Activated B cell treated with CpG ODN at 0.5 μM for 24 hours (primary cell): ENCODE measurements at places on chromosomes 1 and 21. TPM values are rescaled to one million over a fixed set of nuclear protein-coding genes. Genes with fewer than 3 reads are reported as not detected.

The OR14A2 gene
- not detected in 2 replicates for total RNA-seq

DNA sequence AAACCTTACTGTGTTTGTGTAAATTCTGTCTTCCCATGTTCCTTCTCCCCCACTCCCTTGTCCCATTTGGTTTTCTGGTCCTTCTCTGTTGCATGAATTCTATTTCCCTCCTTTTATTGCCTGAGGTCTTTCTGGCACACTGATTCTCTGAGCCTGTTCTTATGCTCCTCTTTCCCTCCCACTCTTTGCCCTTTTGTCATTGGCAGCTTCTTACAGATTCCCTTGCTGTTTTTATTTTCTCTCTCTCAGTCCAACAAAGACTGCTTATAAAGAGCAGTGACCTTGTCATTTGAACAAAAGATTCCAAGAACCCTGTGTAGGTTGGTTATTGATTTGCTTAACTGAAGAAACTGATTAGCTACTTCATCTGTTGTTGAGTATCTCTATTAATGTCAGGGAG is 49.7 kb downstream of the GPR52 start:
- no peak overlapping the region for H3K4me3 ChIP-seq
- no peak overlapping the region for H3K27ac ChIP-seq
- H3K4me1 ChIP-seq = peaks cover 5% of the 10 kb centered on the region

DNA sequence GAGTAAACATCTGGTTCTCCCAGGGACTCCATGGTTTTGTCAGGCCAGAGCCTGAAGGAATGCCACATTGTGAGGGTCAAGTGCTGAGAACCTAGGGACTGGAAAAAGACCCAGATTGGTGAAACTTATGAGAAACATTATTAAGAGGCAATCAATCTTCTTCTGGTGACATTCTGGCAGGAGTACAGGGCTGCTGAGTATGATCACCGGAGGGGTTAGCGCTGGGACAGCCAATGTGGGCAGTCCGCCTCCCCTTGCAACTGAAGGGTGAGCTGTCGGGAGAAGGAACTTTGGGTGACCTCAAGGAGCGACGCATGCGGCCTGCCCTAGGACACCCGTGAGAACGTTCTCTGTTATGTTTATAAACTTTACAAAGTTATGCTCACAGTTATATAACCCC is 429.0 kb downstream of the LMO4 start:
- H3K4me1 ChIP-seq = peaks cover 17% of the 10 kb centered on the region
- DNase-seq = no peak
- no peak overlapping the region for H3K4me3 ChIP-seq
- H3K27me3 ChIP-seq = no peaks in the 10 kb centered on the region
- H3K27ac ChIP-seq = no peak overlapping the region
- no peaks in the 10 kb centered on the region for H3K36me3 ChIP-seq

The ZNF697 gene
- 0.07 TPM in 1 of 2 replicates, not detected in the other for total RNA-seq

The PTCH2 gene
- total RNA-seq = 1.2 TPM in 2 replicates

GRCh38 chr1:175192630-175193526 is at the start of gene KIAA0040:
Gene KIAA0040 (minus strand): TSS chr1:175192776. CDS start chr1:175161013, 31,763 bp downstream.
- peak; percentile 54 for DNase-seq
- H3K36me3 ChIP-seq = peaks cover 32% of the 10 kb centered on the region
- peak within 1 kb of the TSS; percentile 97 for H3K27ac ChIP-seq

The GSTM5 gene
- total RNA-seq = 0.04 TPM in 1 of 2 replicates, not detected in the other

DNA sequence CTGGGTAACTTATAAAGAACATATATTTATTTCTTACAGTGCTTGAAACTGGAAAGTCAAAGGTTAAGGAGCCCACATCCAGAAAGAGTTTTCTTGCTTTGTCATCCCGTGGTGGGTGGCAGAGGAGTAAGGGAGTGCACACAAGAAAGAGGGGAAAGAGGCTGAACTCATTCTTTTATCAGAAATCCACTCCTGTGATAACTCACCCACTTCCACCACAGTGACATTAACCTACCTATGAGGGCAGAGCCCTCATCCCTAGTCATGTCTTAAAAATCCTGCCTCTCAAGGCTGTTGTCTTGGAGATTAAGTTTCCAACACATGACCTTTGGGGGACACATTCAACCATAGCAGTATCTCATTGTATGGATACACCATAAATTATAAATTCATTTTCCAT is 32.5 kb upstream of the RGS4 start:
- no peak overlapping the region for H3K27ac ChIP-seq
- H3K4me1 ChIP-seq = no peaks in the 10 kb centered on the region

DNA sequence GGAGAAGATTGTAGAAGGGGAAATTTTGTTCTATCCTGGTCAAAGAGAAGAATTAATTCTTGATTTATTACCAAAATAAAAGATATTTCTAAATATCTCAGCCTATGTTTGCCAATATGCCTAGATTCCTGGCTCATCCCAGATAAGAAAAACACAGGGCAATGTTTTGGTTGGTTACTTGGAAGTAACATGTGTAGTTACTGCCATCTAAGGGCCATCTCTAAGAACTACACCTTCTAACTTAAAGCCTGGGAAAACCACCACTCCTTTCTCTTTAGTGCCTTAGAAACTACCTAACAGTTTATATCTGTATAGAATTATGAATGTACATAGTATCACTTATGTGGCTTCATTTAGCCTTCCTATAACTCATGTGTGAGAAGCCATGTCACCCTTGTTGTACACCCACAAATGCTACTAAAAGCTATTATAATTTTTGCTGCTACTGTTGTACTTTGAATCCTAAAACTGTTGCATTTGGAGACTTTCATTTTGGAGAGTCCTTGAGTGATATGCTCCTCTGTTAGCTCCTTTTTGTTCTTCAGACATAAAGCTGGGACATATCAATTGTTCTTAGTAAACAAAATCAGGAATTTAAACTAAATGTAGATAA is 4.5 kb downstream of the AIM2 start:
- H3K27ac ChIP-seq = peak overlapping the region; percentile 98
- no peak for DNase-seq
- H3K36me3 ChIP-seq = peaks cover 30% of the 10 kb centered on the region
- no peaks in the 10 kb centered on the region for H3K27me3 ChIP-seq
- peaks cover 78% of the 10 kb centered on the region for H3K4me1 ChIP-seq

The PRR9 gene
- not detected in 2 replicates for total RNA-seq

- no peak for DNase-seq
- peaks cover 13% of the 10 kb centered on the region for H3K36me3 ChIP-seq
- H3K4me1 ChIP-seq = no peaks in the 10 kb centered on the region
Observed at GRCh38 chr1:243396876-243397275, 141.0 kb downstream of the SDCCAG8 start.

DNA sequence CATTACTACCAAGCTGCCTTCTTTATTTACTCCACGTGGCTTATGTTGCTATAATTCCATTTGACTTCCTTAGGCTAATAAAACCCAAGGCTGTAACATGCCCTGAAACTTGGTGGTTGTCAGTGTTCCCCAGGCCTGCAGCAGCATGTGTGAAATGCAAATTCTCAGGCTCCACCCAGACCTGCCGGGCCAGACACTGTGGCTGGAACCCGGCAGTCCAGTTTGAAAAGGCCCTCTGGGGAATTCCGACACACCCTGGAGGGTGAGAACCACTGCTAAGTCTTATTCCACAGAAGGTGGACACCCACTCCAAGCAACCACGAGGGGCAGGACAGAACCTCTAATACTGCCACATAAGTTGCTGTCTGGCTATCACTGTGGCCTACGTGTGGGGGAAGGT is 41.4 kb downstream of the URB1 start:
- DNase-seq = no peak
- H3K36me3 ChIP-seq = peaks cover 99% of the 10 kb centered on the region

DNA sequence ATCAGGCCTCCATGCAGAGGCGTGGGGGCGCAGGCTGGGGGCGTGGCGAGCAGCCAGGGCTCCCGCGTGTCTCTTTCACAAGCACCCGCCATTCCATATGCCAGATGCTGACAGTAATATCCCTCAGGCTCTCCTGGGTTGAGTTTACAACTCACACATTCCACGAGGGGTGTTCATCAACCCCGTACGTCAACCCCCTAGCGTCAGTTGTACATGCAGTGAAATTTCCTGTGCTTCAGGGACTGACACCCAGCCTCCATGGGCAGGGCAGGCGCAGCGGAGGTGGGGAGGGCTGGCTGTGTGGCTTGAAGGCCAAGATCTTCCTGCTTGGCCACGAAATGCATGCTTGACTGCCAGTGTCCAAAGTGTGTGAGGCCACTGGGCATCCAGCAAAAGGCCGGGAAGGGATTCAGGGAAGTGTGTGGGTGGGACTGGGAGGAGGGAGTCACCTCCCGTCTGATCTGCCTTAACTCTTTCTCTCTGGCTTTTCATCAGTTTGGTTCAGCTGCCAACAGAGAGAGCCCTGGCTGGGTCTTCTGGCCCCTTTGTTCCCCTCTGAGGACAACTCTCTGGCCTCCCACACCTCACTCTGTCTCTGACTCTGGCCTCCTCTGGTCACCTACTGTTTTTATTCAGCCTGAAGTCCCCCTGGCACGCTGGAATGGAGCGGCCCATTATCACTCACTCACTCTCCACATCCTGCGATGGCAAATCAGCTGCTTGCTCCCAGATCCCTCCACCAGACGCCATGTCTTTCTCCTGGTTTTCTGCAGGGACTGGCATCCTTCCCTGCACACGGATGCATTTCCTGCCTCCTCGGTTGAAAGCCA is 33.8 kb downstream of the CLIC6 start:
- H3K27ac ChIP-seq = no peak overlapping the region
- no peak for DNase-seq
- H3K4me1 ChIP-seq = peaks cover under 1% of the 10 kb centered on the region
- H3K36me3 ChIP-seq = no peaks in the 10 kb centered on the region
- no peak overlapping the region for H3K4me3 ChIP-seq

The NR1I3 gene
- 0.15 TPM in 1 of 2 replicates, not detected in the other for total RNA-seq

The GLIS1 gene
- not detected in 2 replicates for total RNA-seq

The OR2L8 gene
- not detected in 2 replicates for total RNA-seq

DNA sequence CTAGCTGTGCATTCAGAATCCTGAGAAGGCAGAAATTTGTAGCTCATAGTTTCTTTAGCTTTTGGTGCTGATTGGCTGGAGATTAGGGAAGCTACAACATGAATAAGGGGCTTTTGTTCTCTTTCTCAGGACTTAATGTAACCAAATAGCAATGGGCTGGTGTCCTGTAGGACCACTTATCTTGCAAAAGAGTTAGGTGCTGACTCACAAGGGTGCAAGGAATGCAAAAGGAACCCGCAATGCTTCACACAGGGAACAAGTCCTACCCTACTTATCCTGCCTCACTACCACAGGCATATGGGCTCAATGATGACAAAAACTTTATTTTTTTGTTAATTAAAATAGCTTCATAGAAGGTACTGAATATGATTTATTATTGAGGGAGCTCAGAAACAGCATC is 541.5 kb downstream of the AMY1C start:
- no peaks in the 10 kb centered on the region for H3K36me3 ChIP-seq
- no peak overlapping the region for H3K27ac ChIP-seq
- H3K27me3 ChIP-seq = no peaks in the 10 kb centered on the region
- H3K4me3 ChIP-seq = no peak overlapping the region

GRCh38 chr1:184380468-184380867 is 6.4 kb upstream of the C1orf21 start:
- H3K27me3 ChIP-seq = peaks cover 28% of the 10 kb centered on the region
- DNase-seq = no peak
- H3K27ac ChIP-seq = no peak overlapping the region
- peaks cover 3% of the 10 kb centered on the region for H3K4me1 ChIP-seq
- H3K36me3 ChIP-seq = no peaks in the 10 kb centered on the region

The HFM1 gene
- total RNA-seq = 0.07 and 0.29 TPM in 2 replicates

GRCh38 chr1:235937123-235937522 is 70.4 kb upstream of the LYST start:
- peak overlapping the region; percentile 78 for H3K27ac ChIP-seq
- H3K4me3 ChIP-seq = peak overlapping the region; percentile 62
- H3K27me3 ChIP-seq = no peaks in the 10 kb centered on the region
- no peaks in the 10 kb centered on the region for H3K36me3 ChIP-seq
- no peak for DNase-seq
- H3K4me1 ChIP-seq = peaks cover 92% of the 10 kb centered on the region

DNA sequence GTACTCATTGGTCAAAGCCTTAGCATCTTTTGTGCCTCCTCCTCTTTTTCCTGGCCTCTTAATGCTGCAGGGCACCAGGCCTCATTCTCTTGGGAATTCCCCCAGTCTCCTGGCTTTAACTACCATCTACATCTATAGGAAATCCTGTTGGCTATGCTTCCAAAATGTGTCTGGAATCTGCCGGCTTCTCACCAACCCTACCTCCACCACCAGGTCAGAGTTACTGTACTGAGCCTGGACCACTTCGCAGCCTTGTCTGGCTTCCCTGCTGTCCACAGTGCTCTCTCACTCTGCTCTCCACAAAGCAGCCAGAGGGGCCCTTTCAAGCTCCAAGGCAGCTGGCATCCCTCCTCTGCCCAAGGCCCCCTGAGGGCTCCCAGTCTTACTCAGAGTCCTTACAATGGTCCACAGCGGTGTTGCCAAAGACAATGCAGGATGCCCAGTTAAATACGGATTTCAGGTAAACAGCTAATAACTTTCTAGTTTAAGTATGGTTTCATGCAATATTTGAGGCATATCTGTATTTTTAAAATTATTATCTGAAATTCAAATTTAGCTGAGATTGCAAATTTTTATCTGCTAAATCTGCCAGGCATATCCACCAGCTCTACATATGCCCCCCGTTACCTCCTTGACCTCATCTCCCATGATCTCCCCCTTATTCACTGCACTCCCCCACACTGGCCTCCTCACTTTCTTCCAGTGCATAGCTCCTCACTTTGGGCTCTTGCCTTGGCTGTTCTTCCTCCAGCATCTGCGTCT is 34.5 kb upstream of the FAM163A start:
- H3K36me3 ChIP-seq = no peaks in the 10 kb centered on the region
- peaks cover 12% of the 10 kb centered on the region for H3K27me3 ChIP-seq
- no peak overlapping the region for H3K4me3 ChIP-seq
- peaks cover 4% of the 10 kb centered on the region for H3K4me1 ChIP-seq
- no peak overlapping the region for H3K27ac ChIP-seq

The LUZP1 gene
- total RNA-seq = 10.8 and 13.0 TPM in 2 replicates

The PROX1 gene
- total RNA-seq = 1.00 and 1.7 TPM in 2 replicates

DNA sequence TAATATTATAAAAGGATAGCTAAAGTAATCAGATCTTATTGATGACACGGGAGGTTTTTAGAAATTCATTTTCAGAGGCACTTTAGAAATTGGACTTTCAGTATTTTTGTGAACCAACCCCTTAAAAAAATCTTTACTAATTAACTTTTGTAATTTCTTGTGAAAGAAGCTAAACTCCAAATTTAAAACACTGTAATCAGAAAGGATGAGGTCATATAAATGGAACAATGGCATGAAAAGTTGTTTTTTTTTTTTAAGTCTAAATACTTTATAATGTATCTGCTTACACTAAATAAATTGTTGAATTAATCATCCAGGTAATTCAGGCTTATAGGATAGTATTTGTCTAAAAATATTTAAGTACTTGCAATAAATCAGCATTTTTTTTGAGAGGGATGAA is 9.0 kb downstream of the ZBTB18 start:
- H3K4me3 ChIP-seq = no peak overlapping the region
- H3K4me1 ChIP-seq = peaks cover 22% of the 10 kb centered on the region
- H3K27ac ChIP-seq = no peak overlapping the region
- no peak for DNase-seq
- H3K27me3 ChIP-seq = no peaks in the 10 kb centered on the region

GRCh38 chr1:163427279-163427678 is 105.5 kb downstream of the NUF2 start:
- no peak for DNase-seq
- H3K4me3 ChIP-seq = no peak overlapping the region
- H3K36me3 ChIP-seq = no peaks in the 10 kb centered on the region
- H3K27me3 ChIP-seq = no peaks in the 10 kb centered on the region
- no peaks in the 10 kb centered on the region for H3K4me1 ChIP-seq
